ENCODE measurements at places on chromosomes 7 and 10.

GRCh38 chr7:137454246-137454724, 110.8 kb upstream of the PTN start:
- DNase-seq = no peak

- DNase-seq = no peak
Observed at GRCh38 chr10:132572545-132572937, 35.0 kb downstream of the INPP5A start.

DNA sequence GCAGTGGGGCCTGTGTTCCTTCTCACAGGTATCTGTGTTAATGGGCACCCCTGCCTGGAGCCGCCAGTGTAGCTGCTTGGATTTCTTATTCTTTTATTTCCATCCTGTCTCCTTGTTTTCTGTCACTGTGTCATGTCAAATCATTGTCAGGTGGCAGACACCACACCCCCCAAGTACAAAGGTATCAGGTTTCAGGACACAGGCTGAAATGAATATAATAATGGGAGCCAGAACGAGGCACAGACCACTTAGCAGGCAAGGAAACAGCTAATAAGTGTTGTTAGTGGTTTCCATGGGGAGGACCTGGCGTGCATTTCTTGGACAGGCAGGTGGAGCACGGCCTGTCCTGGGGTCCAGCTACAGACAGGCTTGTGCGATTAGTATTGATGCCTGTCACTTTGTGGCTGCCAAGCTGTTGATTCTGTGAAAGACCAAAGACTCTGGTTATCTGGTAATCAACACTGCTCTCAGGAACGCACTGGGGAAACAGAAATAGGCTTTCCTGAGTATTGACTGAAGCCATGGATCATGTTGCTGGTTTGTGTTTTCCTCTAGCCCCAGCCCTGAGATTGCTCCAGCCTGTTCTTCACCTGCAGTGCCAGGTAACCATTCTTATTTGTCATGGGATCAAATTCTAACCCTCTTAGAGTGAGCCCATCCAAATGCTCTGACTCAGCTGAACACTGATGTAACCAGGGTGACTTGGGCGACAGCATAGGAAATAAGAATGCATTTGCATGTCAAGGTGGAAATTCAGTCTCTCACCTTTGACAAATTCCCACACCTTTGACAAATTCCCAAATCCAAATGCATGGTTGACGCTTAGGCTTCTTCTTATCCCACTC, 1002.0 kb downstream of the LRMDA start:
- no peak for DNase-seq

GRCh38 chr10:126420567-126421300, 32.5 kb upstream of the ADAM12 start:
- no peak for DNase-seq

GRCh38 chr10:30943451-30943850, 88.2 kb downstream of the ZNF438 start:
- DNase-seq = no peak

DNA sequence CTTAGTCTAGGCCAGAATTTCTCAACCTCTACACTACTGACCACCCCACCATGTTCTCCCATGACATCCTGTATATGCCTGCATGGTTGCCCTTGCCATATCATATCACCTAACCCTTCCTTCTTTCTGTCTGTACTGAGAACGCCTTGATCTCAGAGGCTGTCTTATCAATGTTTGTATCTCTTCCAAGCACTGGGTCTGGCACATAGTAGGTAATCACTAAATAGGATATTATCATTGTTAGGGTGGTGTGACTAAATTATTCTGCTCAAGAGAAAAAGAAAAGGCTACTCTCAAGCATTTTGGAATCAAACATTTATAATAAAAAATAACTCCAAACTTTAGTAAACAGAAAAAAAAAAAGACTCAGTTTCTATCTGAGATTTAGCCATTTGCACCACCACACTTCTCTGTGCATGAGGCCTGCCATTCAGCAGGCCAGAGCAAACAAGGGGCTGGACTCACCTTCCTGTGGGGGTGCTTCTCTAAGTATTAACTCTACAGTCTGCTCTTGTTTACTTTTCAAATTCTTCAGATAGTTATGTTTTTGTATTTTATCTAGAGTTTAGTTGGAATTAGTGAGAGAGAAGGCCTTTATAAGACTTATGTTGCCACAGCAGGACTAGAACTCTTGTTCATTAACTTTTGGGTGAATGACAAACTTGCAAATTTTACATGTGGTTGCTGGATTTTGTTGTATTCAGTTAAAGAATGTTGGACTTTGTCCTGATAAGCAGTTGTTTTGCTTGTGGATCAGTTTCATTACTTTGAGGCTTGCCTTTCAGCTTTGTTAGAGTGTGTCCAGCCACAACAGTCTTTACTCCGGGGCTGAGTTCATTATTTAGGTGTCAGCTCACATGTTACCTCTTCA, 5.4 kb downstream of the AGBL3 start:
- DNase-seq = no peak

- DNase-seq = no peak
Observed at GRCh38 chr10:127024685-127025435, 119.6 kb downstream of the DOCK1 start.

DNA sequence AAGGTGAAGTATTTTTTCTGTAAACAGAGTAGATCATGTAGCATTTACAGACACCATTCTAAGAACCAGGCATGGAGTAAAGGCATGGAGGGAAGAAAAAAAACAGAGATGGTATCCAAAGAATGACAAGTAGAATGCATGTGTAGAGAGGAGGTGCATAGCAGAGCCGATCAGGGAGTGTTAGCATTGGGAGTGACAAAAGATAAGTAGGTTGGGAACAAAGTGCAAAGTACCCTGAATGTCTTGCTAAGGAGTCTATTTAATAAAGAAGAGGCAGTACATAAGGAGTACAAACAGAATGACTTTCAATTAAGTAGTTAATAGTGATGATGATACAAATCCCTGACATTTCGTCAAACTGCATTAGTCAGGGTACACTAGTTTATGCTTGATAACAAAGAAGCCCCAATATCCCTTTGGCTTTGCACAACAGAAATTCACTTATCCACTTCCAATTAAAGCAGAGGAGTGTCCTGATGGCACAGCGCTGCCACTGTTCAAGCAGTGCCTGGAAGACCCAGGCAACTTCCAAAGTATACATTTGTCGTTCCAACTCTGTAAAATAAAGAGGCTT, 371.5 kb downstream of the TNS3 start:
- DNase-seq = no peak

GRCh38 chr10:28541717-28542365, 8.9 kb downstream of the WAC start:
- no peak for DNase-seq

- DNase-seq = no peak
Observed at GRCh38 chr7:952548-953441, 1.7 kb downstream of the ADAP1 start.

DNA sequence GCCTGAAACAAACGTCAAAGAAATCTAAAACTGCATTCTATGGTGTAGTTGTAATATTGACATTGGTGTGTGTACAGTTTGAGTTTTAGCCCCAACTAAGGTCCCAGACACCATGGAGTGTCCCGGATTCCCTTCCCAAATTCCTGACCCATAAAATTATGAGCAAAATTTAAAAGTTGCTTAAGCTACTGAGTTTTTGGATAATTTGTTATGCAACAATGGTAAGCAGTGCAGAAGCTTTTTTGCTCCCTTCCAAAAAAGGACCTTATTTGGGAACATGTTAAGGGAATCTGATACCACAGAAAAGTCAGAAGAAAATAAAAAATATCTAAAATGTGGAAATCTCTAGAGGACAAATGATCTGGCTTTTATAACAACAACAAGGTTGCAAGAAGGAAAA, 63.3 kb upstream of the KMT2E start:
- DNase-seq = no peak

DNA sequence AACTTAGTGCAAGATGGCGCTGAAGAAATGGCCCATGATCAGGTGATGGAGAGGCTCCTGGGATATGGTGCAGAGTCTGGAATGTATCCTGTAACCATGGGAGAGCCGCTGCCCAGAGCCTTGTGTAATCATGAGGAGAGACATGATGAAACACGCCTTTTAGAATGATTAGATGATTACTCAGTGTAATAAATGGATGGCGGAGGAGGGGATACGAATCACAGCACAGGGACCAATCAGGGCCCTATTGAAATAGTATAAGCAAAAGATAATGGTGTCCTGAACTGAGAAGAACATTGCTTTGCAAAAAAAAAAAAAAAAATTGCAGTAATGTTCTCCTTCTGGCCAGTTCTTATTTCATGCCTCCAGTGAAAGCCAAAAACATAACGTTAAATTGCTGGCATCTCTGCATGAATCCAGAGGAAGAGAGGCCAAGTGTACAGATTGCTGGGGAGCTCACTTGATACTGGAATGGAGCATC, 668.5 kb upstream of the AUTS2 start:
- no peak for DNase-seq

DNA sequence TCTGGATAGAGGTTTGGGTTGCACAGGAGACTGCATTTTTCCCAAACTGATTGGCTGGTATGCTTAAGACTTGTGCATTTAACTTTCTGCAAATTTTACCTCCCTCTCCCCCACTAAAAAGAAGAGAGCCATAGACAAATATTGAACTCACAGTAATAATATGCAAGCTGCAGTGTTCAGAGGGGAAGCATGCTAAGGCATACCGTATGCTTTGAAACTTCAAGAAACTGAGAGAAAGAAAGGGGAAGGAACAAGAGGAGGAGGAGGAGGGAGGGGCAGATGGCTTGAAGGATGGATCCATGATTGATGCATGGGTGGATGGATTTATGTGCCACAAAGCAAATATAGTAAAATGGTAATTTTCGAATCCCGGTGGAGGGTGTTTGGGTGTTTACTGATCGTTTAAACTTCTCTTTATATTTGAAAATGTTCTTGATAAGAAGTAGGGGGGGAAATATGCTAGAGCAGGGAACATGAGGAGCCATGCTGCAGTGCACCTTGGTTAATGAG, 7.8 kb upstream of the KLF6 start:
- DNase-seq = no peak

- no peak for DNase-seq
Observed at GRCh38 chr7:23249486-23249885, 2.9 kb downstream of the GPNMB start.

DNA sequence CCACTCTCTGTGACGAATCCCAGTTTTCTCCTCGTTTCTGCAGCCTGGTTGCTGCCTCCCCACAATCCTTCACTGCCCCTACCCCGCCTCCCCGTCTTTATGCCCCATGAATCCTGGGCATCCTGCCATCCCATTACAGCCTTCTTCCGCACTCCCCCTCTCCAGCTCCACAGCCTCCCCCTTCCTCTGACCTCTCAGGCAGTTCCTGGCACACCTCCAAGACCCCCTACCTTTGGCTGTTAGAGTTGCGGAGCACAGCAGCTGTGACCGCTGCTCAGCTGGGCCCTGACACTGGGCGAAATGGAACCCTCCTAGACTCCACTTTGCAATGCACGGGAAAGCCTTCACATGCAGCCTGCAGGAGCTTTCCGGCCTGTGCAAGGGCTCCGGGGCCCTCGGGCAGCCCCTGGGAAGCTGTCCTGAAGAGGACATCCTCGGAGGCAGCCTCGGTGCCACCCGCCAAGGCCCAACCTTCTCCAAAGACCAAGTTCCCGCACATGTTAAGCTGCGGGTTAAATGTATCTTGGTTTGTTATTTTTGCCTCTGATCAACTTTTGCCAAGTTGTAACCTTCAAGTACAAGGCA, 400.7 kb upstream of the MKI67 start:
- DNase-seq = no peak

- no peak for DNase-seq
Observed at GRCh38 chr7:157573244-157573643, 236.4 kb downstream of the DNAJB6 start.

- DNase-seq = no peak
Observed at GRCh38 chr7:47290466-47290865, 291.4 kb downstream of the TNS3 start.

- no peak for DNase-seq
Observed at GRCh38 chr10:21184216-21184615, 287.1 kb upstream of the NEBL start.

- DNase-seq = no peak
Observed at GRCh38 chr7:91185771-91186170, 78.5 kb upstream of the FZD1 start.

GRCh38 chr7:102063690-102064180, 222.9 kb upstream of the SH2B2 start:
- DNase-seq = no peak

DNA sequence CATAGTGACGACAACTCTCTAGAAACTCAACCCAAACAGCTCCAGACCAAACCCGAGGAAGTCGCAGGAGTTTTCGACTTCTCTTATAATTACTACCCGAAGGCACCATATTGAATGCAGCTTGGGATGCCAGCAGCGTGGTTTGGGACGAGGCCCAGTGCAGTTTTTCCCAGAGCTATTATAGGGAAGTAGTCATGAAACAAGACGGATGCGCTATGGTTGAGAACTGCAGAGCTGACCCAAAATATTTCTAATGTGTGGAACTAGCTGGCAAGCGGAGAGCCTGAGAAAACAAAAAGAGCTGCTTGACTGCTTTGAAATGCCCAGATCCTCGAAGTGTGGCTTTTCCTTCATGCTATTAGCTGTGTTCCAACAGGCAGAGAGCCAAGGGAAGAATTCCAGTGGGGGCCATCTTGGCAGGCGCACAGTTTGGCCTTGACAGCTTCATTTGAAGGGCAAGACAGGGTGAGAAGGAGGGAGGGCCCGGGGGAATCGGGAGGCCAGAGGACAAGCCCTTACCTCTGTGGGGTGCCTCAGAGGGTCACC, 122.7 kb downstream of the CUL2 start:
- no peak for DNase-seq

- no peak for DNase-seq
Observed at GRCh38 chr7:2512179-2512661, 7.4 kb upstream of the LFNG start.

GRCh38 chr10:81108516-81109199, 571.0 kb downstream of the SH2D4B start:
- no peak for DNase-seq

DNA sequence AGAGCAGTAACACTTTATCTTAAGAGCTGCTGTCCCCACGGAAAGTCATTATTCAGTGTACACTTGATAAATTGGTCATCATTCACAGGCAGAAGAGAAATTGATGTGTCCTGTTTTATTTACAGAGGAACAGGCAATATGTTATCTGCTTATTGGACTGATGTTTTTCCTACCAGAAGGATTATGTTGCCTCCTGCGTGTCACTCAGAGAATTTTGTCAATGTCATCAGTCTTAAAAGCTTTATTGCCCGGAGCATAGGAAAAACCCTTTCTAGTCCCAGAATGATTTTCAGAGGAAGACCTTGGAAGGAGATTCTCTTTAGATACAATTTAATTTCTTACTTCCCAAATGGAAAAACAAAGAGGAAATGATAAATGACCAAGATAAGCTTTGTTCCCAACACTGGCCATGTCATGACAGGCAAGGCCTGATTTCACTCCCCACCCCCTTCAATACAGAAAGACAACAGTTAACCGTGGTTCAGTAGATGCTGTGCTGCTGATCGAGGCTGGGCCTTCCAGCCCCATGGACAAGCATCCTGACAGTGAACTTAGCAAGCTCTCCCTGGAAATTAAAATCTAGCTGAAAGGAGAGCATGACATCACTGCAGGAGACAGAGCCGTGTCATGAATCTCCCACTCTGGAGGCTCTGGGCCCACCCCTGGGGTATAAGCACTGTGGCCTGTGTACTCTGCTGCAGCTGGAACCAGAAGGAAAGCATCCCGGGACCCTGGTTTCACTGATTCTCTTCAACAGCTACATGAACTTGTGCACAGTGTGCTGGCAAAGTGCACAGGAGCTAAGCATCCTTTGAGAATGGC, 118.8 kb upstream of the LYZL2 start:
- DNase-seq = no peak

Measured in GF-D8 (cell line).